ENCODE measurements at places on chromosomes 2 and 18.
A peak's percentile ranks its signal among the peaks of the same experiment; 100 is the strongest.

DNA sequence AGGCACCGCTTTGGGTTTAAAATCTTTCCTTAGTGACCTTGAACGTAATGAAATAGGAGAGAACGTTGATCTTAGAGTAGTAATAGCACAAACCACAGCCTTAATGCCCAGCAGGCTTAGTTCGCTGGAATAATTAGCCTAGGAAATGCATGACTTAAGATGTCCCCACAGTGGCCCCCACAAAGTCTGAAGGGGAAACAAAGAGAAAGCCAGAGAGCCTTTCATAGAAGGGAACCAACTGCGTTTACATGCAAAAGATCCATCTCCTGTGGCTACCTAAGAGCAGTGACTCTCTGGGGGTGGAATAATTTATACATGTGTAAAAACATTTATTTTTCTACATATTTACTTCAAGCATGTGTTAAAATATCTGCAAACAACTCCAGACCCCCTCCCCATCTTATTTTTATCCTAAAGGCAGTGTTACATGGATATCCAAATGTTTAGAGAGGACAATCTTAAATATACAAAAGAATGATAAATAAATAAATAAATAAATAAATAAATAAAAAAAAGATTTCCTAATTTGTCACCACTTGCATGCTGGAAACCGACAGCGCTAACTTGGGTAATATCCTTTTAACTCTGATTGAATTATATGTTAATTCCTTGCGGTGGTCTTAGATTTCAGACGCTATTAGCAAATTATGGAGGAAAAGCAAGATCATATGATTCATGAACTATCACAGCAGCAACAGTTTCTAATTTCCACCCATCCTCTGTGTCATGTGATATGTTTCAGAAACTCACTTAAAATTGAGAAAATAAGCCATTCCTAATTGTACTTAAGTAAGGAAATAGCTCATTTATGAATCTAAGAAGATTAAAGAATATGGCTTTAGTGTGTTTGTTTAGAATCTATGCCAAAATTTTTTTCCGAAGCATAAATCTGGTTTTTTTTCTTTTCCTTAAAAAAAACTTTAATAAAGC, 23.4 kb upstream of the CYP1B1 start:
- no peak for DNase-seq

DNA sequence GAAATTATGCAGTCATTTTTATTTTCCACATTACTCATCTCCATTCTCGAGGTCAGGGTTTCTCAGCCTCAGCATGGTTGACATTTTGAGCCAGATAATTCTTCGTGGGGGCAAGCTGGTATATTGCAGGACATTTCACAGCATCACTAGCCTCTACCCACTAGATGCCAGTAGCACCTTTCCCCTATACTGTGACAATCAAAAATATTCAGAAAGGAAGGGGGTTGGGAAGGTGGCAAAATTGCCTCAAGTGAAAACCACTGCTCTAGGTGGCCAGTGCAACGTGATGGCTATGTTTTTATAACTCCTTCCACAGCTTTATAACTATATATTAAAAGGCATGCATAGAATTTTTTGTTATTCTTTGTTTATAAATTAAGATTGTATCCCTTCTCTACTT, 294.5 kb downstream of the CNTNAP5 start:
- no peak for DNase-seq

GRCh38 chr2:156837635-156838370, 401.6 kb downstream of the GPD2 start:
- no peak for DNase-seq

- DNase-seq: no peak
Observed at GRCh38 chr2:169822785-169823392, 1.8 kb downstream of the METTL5 start.

DNA sequence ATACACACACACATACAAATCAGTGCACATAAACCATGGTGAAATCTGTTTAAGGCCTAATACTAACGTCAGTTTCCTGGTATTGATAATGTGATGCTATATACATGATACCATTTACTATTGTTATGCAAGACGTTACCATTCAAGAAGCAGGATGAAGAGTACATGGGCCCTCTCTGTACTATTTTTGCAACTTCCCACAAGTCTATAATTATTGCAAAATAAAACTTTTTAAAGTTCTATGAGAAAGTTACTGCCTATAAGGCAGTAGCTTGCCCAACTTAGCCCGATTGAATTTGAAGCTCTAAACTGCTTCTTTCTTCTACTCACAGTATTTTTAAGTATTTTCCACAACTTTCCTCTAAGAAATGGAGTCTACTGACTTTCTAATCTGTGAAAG, 74.0 kb downstream of the BCL2 start:
- DNase-seq: no peak

GRCh38 chr18:45738660-45739059, 14.7 kb downstream of the SLC14A1 start:
- DNase-seq: no peak

DNA sequence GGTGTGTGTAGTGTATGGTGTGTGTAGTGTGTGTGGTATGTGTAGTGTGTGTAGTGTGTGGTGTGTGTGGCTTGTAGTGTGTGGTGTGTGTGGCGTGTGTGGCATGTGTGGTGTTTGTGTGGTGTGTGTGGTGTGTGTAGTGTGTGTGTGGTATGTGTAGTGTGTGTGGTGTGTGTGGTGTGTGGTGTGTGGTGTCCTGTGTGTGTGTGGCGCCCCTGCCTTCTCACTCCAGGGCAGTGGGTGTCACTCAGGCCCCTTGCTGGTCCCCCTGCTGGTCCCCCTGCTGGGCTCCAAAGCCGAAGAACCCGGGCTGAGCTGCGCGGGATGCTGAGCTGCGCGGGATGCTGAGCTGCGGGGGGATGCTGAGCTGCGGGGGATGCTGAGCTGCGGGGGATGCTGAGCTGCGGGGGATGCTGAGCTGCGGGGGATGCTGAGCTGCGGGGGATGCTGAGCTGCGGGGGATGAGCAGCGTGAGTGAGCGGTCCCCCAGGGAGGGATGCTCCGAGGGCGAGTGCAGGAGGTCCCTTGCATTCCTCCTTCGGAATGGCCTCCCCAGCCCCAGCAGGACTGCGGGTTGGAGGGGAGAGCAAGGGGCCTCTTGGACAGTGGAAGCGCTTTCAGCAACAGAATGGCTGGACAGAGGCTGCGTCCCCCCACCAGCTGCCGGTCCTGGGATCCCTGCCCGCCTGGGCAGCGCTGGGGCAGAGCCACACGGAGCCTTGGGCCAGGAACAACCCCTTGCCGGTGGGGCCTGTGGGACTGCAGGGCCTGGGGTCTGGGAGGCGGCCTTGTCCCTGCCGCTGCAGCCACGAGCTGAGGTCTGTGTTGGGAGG, 3.4 kb upstream of the RTP5 start:
- DNase-seq: no peak

GRCh38 chr2:57075226-57075625, 891.4 kb downstream of the CCDC85A start:
- no peak for DNase-seq

GRCh38 chr2:230885463-230886130, 20.9 kb downstream of the ITM2C start:
- DNase-seq: no peak

GRCh38 chr2:101754618-101755017, 57.1 kb downstream of the MAP4K4 start:
- DNase-seq: no peak

DNA sequence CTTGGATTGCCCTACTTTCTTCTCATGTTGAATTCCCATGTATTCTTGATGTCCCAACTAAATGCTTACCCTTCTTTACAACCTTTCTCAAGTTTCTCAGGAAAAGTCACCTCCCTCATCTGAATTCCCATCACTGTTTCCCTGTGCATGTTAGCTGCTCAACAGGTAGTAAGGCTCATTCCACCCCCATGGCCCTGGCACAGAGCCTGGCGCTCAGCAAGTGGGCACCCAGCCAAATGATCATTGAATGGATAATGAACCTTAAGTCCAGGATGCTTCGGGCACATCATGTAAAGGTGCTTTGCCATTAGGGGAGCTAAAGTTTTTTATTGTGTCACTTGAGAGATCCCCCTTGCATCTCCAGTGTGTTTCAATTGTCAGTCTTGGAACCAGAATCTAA, 124.0 kb downstream of the PKP4 start:
- DNase-seq: no peak

DNA sequence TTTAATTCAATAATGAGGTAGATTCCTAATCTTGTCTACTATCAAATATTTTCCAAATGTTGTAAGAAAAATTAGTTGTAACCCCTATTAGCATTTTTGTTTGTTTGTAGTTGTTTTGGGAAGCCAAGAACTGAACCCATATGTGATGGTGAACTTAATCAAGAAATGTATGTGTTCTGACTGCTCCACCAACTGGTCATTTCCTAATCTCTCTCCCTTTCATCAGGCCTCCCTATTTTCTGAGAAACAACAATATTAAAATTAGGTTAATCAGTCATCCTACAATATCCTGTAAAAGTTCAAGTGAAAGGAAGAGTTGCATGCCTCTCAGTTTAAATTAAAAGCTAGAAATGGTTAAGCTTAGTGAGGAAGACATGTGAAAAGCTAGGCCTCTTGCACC, 504.0 kb downstream of the EPHA4 start:
- no peak for DNase-seq

DNA sequence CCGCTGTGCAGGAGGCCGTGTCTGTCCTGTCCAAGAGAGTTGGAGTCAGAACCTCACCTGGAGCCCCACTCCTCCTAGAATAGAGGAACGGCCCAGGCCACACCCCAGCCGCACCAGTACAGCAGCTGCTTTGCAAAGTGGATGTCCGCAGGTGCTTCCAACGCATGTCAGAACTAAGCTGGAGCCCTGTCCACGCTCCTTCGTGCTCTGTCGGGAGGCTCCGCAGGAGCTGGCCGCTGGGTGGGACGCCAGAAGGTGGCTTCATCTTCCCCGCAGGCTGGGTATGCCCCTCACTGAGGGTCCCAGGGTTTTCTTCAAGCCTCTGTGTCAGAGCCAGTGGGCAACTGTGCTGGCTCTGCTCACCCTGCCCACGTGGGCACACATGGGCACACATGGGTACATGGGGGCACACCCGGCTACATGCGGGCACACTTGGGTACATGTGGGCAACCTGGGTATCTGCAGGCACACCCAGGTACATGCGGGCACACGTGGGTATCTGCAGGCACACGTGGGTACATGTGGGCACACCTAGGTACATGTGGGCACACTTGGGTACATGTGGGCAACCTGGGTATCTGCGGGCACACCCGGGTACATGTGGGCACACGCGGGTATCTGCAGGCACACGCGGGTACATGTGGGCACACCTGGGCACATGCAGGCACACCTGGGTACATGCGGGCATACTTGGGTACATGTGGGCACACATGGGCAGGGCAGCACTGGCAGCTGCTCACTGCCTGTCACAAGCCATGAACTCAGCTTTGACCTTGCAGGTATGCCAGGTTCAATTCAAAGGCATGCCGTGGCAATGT, 67.1 kb upstream of the CTDP1 start:
- DNase-seq: no peak

DNA sequence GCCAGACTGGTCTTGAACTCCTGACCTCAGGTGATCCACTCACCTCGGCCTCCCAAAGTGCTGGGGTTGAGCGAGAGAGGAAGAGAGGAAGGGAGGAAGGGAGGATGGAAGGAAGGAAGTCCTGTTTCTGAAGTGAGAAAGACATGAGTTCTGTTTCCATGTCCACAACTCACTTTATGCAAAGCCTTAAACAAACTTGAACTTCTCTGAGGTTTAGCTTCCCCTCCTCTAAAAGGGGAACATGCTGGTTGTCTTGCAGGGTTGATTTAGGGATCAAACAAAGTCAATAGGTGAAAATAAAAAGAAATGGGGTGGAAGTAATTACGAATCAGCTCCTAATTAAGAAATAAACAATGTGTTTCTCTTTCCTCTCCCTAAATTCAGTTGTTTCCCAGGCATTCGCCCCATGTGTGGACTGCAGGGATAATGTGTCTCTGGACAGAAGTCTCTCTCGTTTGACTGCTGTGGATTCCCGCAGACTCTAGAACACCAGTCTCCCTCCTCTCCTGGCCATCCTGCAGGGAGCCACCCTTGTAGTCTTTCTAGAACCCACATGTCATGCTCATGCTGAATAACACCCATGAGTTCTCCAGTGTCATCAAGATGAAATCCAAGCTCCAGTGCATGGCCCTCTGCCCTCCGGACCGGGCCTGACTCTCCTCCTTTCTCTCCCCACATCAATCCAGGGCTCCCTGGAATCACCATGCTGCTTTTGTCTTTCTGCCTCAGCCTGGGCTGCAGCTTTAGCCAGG, 229.3 kb upstream of the TRIB2 start:
- DNase-seq: no peak

DNA sequence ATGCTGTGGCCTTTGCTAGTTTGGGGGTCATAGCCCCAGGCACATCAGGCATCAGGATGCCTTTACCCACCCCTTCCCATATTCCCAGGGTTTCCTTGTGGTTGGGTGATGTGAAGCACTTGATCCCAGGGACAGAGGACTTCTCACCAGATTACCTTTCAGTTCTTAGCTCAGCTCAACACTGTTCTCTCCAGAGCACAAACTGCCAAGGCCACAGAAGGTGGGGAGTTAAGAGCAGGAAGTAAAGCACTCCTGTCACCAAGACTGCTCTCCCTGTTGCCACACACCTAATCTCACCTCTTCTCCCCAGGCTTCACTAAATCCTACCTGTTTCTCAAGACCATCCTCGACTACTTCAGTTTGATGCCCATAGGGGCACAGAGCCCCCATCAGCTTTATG, 25.9 kb downstream of the FHOD3 start:
- no peak for DNase-seq

GRCh38 chr2:23745726-23746105, 181.2 kb downstream of the ATAD2B start:
- DNase-seq: no peak

GRCh38 chr2:198465970-198466369, 661.6 kb downstream of the PLCL1 start:
- no peak for DNase-seq

- DNase-seq: no peak
Observed at GRCh38 chr2:74925361-74925786, 33.1 kb upstream of the POLE4 start.

- peak; percentile 43 for DNase-seq
Observed at GRCh38 chr18:21735452-21736015, 5.1 kb upstream of the MIB1 start.

- DNase-seq: no peak
Observed at GRCh38 chr2:233234996-233235395, 16.5 kb upstream of the ATG16L1 start.

DNA sequence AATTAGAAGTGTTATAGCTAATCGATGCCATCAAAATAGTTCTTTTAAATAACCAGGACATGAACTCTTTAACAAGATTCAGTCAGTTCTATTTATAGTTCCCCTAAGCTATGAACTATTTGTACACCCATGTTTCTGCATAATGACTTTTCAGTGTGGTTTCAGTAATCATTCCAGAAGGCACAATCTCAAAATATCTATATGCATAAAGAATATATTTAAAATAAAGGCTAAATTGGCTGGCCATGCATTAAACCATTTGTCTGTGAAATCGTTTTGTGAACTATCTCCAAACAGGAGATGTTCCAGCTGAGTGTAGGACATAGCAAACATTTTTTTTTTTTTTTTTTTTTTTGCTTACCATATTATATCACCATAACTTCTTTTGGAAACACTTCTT, 719.3 kb downstream of the PLCL1 start:
- no peak for DNase-seq

DNA sequence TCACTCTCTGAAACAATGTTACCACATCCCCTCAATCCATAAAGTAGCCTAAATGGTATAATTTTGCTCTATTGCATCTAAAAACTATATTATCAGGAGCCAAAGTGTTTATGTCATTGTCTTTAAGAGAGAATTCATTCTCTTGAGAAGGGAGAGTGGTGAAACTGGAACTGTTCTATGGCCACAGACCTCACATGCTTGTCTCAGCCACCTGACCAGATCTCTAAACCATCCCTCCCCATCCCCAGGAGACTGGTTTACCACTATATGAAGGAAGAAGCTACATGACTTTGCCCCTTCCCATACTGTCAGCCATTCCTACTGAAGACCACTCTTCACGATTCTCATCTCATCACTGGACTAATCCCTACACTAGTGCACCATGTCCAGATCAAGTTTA, 9.6 kb downstream of the CDH7 start:
- DNase-seq: no peak

Data from effector memory CD8-positive, alpha-beta T cell (primary cell).